ENCODE measurements at places on chromosomes 12 and 14.

DNA sequence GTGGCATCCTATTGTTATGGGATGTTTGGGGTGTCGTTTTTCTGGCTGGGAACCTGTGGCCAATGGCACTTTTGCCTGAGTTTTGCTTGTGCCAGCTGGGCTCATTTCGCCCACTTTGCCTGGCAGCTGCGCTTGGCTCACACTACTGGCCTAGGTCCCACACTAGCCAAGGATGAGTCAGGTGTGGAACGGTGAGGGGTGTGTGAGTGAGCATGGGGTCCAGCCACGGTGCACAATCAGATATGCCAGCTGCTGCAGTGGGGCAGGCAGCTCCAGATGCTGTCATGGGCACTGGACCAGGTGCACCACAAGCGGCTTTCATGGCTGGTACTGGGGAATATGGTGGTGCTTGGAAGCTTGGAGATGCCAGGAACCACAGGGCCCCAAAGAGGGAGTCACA is 21.5 kb downstream of the TRHDE start:
- no peak for DNase-seq

DNA sequence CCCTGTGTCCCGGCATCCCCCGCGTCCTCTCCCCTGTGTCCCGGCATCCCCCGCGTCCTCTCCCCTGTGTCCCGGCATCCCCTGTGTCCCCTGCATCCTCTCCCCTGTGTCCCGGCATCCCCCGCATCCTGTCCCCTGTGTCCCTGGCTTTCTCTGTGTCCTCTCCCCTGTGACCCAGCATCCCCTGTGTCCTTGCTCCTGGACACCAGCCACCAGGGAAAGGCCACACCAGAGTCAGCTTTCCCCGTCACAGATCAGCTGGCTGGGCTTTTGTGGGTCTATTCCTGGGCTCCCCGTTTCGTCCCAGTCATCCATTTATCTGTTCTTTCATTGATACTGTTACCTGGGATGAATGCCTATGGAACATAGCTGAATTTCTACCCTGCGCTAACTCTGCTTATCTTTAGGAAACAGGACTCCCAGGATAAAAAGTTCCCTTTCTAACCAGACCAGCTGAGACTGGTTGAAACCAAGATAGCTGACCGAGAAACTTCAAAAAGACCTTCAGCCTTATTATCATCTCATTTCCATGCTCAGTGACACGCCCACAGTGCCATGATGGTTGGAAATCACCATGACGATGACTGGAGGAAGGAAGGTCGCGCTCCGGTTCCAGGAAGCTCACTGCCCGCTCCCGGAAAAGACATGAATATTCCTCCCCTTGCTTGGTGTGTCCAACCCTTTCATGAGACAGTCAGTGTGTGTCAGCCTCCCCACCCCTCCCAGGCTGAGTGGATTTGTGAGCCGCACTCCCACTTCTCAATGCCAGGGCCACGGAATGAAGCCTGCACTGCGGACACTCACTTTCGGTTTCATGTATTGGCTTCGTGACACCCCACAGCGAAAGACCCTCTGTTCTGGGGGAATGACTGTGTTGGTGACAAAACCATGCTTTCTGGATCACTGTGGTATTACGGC is 276.4 kb upstream of the SFSWAP start:
- no peak for DNase-seq

DNA sequence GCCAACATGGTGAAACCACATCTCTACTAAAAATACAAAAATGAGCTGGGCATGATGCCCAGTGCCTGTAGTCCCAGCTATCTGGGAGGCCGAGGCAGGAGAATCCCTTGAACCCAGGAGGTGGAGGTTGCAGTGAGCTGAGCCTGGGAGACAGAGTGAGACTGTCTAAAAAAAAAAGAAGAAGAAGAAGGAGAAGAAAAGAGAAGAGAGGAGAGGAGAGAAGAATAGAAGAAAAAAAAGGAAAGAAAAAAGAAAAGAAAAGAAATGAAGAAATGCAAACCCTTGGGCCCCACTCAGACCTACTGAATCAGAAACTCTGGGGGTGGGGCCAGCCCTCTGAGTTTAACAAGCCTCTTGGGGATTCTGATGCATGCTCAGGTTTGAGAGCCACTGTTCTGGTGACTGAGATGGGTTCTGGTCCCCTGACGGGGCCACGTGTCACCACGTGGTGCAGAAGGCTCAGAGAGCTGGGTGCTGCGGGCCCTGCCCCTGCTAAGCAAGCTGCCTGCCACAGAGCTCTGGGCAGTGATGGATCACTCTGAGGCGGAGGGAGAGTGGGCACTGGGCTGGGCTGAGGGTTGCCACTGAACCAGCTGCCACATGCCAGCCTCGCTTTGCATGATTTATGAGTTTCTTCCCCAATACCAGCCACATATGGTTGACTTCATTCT is 37.5 kb downstream of the ERH start:
- no peak for DNase-seq

GRCh38 chr14:84579292-84579691 is 950.7 kb upstream of the FLRT2 start:
- no peak for DNase-seq

DNA sequence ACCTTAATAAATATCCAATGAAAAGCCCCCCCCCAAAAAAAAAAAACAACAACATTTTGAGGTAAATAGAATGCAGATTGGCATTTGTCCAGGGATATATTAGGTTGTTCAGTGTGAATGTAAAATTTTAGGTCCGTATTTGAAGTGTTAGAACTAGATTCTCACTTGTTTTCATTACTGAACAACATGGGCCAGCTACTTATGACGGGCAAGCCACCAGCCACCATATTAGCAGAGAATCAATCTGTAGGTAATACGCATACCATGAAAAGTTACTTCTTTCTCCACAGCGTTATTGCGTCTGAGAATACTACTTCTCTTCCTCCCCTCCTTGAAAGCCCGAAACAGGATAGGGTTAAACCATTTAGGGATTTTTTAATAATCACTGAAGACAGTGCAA is 5.4 kb downstream of the FLRT2 start:
- no peak for DNase-seq

- DNase-seq, result no peak
These were observed 572.8 kb upstream of the USP15 start for GRCh38 chr12:61687407-61687806.

DNA sequence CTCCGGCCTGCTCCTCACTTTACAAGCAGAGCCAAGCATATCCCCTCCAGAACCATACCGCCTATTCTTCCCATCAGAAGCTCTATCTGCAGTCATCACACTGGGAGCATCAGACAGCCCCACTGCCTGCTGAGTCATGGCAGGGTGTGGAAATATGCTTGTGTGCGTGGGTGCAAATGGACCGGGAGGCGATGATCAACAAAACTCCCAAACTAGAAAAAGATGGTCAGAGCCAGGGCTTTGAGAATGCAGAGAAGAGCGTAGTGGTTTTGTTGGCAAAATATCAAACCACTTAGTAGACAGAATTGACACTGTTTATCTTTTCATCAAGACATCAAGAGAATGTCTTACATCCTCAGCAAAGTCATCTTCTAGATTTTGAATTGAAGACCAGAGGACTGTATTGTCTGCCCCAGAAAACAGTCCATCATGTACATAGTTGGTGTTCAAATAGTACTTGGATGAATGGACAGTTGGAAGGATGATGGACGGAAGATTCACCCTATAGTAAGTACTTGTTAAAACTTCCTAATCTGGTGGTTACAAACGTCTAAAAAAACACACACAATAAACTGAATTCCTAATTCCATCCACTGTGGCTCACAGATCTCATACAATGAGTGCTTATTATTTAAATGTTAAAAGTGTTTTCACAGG is 54.9 kb downstream of the VWF start:
- no peak for DNase-seq

- no peak for DNase-seq
These were observed 18.9 kb downstream of the DYRK2 start for GRCh38 chr12:67667276-67668073.

Measured in stimulated activated CD8-positive, alpha-beta memory T cell treated with anti-CD3 and anti-CD28 coated beads, Interleukin-2, amount 100 ng/mL, for 1 hour (primary cell).